M059J (cell line): ENCODE measurements at places on chromosomes 5 and 9. TPM values are rescaled to one million over a fixed set of nuclear protein-coding genes. Genes with fewer than 3 reads are reported as not detected.

GRCh38 chr5:111511174-111511830, 1.0 kb downstream of the STARD4 start:
- peak; percentile 40 for DNase-seq

C6 gene
- 0.17 and 1.6 TPM in 2 replicates for total RNA-seq

KCNN2 gene
- total RNA-seq, result 0.15 and 0.74 TPM in 2 replicates

- no peak for DNase-seq
These were observed 929.5 kb upstream of the C9orf72 start for GRCh38 chr9:28502741-28503140.

GABRP gene
- total RNA-seq, result not detected in 2 replicates

DNA sequence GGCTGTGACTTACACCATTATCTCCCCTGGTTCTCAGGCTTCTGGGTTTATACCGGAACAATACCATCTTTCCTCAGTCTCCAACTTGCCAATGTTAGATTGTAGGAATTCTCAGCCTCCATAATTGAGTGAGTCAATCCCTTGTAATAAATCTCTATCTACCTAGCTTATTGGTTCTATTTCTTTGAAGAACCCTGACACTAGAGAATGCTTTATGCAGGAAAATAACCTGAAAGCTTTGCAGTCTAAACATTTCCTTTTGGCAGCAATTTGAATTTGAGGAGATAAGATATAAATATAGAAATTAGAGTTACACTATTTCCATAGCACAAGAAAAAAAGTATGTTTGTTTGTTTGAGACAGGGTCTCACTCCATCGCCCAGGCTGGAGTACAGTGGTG, 278.1 kb upstream of the CDH18 start:
- peak; percentile 49 for DNase-seq

DNA sequence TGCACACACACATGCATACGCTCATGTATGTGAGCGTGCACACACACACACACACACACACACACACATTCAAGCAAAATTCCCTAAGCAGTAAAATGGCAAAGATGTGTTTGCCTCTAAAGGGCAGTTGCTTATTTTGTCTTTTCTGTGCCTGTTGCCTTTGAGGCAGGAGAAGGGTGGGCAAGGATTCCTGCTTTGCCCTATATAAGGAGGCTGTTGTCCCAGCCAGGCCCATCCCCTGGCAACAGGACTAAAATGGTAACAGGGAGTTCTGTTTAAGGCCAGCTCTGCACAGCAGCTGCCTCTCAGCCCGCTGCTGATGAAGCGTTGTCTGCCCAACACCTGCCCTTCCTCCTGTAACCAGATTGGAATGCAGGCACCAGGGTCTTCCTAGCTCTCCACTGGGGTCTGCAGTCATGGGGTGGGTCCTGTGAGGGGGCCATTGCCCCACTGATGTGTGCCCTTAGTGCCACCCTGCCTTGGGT, 64.4 kb downstream of the PPARGC1B start:
- DNase-seq, result no peak

MZB1 gene
- not detected in 2 replicates for total RNA-seq

PCDHGA12 gene
- total RNA-seq, result 0.39 TPM in 1 of 2 replicates, not detected in the other

DNA sequence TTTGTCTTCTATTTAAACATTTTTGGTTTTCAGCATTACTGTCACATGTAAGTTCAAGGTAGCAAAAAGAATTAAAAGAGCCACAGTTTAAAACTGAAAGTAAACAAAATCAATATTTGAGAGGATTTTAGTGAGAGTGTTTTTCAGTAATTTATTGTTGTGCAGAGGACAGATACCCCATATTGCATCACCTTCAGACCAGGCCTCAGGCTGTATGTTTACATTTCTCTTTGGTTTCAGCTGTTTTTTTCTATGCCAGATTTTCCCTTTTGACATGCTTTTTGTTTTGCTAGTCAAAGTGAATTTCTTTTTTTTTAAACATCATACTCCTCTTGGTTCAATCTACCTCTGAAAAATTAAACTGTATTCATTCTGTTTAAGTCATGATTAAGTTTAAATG, 47.2 kb downstream of the MAST4 start:
- no peak for DNase-seq

GHR gene
- 0.05 and 0.57 TPM in 2 replicates for total RNA-seq

PCDHA1 gene
- total RNA-seq, result 0.05 TPM in 1 of 2 replicates, not detected in the other

GRCh38 chr5:17732351-17732923, 98.2 kb downstream of the TAF11L14 start:
- no peak for DNase-seq

GRCh38 chr5:66224274-66224673, 80.2 kb downstream of the SREK1 start:
- DNase-seq, result no peak

CMYA5 gene
- 0.02 and 0.05 TPM in 2 replicates for total RNA-seq

ALDH1A1 gene
- total RNA-seq, result 0.07 and 0.71 TPM in 2 replicates

DNA sequence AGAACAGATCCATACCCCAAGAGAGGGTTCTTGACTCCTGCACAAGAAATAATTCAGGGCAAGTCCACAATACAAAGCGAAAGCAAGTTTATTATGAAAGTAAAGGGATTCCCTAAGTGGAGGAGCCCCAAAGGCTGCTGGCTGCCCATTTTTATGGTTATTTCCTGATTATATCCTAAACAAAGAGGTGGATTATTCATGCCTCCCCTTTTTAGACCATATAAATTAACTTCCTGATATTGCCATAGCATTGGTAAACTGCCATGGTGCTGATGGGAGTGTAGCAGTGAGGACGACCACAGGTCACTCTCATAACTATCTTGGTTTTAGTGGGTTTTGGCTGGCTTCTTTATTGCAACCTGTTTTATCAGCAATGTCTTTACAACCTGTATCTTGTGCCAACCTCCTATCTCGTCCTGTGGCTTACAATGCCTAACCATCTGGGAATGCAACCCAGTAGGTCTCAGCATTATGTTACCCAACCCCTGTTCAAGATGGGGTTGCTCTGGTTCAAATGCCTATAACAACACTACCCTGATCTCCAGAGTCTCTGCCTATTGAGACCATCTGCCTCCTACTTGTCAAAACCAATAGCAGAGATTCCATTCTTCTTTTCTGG, 154.4 kb upstream of the GRAMD2B start:
- peak; percentile 14 for DNase-seq

GRCh38 chr5:95216136-95216955, 68.5 kb downstream of the MCTP1 start:
- no peak for DNase-seq

DNA sequence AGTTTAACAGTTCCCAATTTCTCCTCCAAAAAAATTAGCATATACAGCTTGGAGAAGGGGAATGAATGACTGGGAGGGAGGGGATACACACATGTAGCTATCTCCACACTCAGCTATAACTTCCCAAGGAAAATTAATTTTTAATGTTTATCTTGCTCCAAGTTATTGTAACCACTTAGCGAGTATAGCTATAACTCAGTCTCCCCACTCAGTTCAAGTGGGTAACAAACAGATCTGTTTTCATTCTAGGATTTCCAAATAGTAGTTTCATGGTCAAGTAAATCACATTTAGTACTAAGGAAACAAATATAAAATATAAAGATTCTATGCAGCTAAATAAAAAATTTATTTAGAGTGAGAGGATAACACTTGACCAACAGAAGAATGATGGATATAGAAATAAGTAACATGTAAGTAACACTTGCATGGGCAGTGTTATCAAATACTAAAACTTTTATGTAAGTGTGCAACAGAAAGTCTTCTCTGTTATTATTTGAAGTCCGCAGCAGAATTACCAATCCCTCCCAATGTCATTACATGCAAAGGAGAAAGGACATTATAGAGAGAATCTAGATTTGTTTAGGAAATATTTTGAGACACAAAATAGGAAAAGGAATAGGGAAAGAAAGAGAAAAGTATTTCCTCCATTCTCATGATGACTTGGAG, 10.2 kb upstream of the NFIB start:
- no peak for DNase-seq

SHROOM1 gene
- 7.3 and 10.3 TPM in 2 replicates for total RNA-seq

DNA sequence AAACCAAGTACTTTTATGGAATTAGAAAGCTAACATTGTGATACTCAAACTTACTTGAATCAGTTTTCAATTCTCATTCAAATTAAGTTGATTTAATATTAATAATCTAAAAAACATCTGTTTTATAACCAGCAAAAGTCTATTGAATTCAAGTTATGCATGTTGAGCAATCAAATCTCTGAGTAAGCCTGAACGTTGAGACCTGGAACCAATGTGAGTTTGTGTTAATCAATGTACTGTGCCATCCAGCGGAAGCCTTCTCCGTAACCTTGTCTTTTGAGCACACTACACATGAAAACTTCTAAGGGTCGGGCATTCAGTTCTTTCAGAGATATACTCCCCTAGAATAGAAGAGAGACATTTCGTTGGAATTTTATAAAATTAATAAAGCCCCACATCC, 25.9 kb downstream of the SAR1B start:
- no peak for DNase-seq

SHOC1 gene
- total RNA-seq, result 0.02 and 0.10 TPM in 2 replicates

SETX gene
- total RNA-seq, result 21.9 and 31.3 TPM in 2 replicates

CENPK gene
- 18.5 and 31.3 TPM in 2 replicates for total RNA-seq

DNA sequence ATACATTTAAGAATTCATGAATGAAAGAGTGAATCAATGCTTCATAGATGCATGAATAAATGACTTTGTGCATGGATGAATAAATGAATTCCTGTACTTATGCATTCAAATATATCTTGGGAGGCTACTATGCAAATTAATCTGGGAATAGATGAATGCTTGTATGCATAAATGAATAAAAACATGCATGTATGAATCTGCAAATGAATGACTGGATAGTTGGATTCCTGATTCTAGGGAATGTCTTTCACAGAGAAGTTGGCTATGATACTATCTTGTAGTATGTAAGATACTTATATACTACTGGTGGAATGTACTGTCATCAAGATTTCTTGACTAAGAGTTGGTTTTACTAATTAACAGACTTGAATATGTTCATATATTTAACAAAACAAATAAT, 75.3 kb upstream of the ASTN2 start:
- DNase-seq, result no peak

FSTL4 gene
- total RNA-seq, result not detected in 2 replicates

GRCh38 chr5:66138637-66139317, 5.3 kb upstream of the SREK1 start:
- DNase-seq, result peak; percentile 24

GRCh38 chr5:150486402-150487198, 21.3 kb upstream of the NDST1 start:
- DNase-seq, result peak; percentile 61

DNA sequence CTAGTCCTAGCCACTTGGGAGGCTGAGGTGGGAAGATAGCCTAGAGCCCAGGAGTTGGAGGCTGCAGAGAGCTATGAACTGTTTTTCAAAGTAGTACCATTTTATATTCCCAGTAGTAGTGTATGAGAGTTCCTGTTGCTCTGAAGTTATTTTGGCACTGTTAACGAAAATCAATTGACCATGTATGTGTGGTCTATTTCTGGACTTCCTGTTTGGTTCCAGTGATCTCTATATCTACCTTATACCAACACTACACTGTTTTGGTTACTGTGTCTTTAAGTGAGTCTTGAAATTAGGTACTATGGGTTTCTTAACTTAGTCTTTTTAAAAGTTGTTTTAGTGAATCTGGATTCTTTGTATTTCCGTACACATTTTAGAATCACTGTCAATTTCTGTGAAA, 13.6 kb downstream of the SLF1 start:
- DNase-seq, result peak; percentile 6

DNA sequence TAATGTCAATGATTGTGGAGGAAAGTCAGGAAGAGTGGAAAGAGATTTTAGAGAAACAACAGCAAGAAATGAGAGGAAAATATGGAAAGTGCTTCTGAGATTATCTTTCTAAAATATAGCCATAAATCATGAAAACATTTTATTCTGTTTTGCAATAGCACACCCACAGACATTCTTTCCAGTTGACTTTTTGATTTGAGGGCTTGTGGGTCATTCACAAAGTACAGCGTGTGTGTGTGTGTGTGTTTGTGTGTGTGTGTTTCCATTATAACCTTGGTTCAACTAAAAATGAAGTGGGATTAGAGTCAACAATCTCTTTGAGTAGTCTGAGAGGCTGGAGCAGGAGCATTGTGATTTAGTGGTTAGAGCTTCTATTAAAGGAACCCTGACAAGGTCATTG, 116.6 kb upstream of the GAS1 start:
- DNase-seq, result peak; percentile 32

DNA sequence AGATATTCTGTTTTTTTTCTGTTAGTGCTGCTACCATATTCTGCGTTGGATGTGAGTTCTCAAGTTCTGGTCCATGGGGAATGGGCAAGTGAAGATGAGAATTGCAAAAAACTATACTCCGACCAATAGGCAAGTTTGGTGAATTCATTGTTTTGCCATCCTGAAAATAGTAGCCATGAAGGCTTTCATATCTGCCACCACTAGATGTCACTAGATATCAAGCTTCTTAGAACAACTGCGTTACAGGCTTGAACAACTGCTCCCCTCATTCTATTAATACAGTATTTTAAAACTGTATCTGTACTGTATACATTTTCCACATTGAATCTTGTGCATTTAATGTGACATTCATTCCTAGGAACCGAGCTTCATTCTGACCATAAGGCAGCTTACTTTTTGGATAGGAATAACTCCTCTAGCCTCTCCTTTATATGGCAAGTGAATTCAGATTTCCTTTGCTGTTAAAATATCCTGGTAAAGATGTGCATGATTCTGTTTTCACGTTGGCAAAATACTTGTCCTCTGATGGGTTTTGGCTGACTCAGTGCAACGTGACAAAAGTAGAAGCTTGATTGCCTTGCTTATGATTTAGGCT, 163.6 kb downstream of the SREK1 start:
- peak; percentile 68 for DNase-seq

GRCh38 chr9:6787793-6788161, 30.0 kb downstream of the KDM4C start:
- peak; percentile 7 for DNase-seq

C5orf52 gene
- not detected in 2 replicates for total RNA-seq

ADAMTS6 gene
- 16.5 and 18.9 TPM in 2 replicates for total RNA-seq

EPB41L4A gene
- total RNA-seq, result not detected in 2 replicates

DNA sequence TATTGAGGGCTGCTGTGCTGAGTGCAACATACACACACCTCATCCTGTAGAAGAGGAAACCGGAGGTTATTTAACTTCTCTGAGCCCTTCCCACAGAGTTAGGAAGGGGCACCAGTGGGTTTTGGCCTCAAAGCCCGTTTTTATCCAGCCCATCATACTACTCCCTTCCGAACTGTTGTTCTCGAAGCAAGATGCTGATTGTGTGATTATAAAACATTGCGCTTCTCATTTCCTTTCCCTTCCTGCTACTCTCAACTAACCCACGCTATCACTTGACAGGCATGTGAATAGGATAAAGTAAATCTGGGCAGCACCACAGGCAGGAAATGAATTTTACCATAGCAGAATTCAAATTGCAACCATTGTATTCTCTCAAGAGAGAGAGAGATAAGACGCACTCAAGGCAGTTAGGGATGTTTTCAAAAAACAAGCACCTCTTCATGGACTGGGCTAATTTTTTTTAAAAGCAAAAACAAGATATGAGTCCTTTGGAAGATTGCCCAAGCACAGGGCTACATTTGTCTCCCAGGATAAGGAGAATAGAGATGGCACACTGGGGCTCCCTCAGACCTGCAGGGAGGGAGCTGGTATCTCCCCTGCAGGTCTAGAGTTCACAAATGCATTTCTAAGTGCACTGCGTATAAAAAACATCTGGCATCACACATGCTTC, 52.6 kb downstream of the GNA14 start:
- no peak for DNase-seq

EIF4E1B gene
- total RNA-seq, result not detected in 2 replicates
